Activated naive CD8-positive, alpha-beta T cell treated with anti-CD3 and anti-CD28 coated beads for 36 hours (primary cell): ENCODE measurements at places on chromosomes 7 and 10. TPM values are rescaled to one million over a fixed set of nuclear protein-coding genes. Genes with fewer than 3 reads are reported as not detected.

CALML3 gene
- not detected for total RNA-seq

NXPH1 gene
- not detected for total RNA-seq

AGAP4 gene
- total RNA-seq = 11.0 TPM

DNA sequence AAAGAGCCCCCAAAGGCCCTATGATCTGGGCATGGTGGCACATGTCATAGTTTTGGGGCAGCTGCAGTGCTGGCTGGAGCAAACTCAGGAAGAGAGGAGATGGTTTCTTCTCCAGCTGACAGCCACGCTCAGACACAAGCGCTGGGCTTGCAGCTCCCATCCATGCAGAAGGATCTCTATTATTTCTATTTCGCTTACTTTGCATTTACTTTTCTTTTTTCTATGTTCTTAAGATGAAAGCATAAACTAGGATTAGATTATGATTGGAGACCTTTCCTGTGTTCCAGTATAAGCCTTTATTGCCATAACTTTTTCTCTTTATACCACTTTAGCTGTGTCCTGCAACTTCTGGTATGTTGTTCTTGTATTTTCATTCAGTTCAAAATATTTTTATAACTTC is 5.0 kb downstream of the JAKMIP3 start:
- no peak for DNase-seq

DNA sequence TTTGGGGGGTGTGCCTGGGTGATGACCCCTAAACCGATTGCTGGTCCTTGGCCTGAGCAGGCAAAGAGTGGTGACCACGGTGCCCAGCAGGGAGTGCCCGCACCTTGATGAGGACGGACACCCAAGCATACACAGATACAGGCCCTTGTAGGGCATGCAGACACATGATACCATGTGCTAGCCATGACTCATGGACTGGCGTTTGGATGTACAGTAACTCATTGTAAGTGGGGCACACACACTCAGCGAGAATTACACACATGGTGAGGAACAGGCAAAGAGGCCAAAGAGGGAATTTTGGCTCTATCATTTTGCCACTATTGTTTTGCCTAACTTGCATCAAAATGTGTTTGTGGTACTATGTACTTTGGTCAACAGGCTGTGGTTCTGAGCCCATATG is 24.1 kb downstream of the KAZALD1 start:
- no peak for DNase-seq

- peak; percentile 61 for DNase-seq
Measured at GRCh38 chr7:130071701-130072622, 1.6 kb downstream of the KLHDC10 start.

DNA sequence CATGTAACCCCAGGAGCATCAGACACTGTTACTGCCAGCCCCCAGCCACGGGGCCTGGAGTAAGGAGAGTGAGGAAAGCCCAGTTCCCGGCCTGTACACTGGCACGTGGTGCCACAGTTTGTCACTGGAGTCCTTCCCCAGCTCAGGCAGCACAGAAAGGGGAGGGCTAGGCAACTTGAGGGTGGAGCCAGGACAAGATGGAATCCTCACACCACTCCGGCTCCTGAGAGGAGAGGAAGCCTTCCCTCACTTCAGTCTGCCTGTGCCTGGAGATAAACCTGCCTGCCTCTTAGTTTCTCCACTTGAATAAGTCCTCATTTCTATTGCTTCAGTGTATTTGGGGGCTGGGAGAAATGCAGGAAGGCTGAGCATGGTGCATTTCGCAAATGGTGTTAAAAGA is 176.0 kb downstream of the KIAA1217 start:
- no peak for DNase-seq

DNA sequence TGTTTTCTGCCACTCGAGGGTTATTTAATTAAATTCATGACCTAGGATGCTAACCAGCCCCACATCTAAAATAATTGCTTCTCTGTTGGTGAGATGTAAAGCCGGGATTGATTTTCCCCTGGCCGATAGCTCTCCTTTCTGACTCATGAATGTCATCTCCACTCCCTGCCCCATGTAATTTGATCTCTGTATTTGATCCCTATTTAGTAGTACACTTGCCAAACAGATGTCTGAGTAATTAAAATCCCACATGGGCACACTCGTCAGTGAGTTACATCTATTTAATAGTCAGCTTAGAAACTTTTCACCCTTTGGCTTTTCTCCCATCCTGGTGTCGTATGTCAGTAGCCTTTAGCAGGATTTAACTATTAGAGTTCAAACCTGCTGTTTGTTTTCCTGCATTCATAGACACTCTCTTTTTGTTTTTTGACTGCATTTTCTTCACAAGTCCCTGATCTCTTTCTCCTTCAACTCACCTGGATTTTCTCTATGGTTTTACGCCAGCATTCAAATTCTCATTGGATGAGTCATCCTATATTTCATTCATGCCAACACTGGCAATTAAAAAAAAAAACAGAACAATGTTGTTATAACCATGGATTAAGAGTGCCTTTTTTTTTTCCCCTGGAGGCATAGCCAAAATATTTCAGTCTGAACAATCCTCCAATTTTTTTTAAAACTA is 82.7 kb downstream of the SPAG6 start:
- no peak for DNase-seq

- no peak for DNase-seq
Measured at GRCh38 chr7:24299192-24299591, 15.2 kb downstream of the NPY start.

- DNase-seq = no peak
Measured at GRCh38 chr7:40753455-40753854, 618.6 kb downstream of the SUGCT start.

- no peak for DNase-seq
Measured at GRCh38 chr7:20200361-20200760, 16.8 kb downstream of the MACC1 start.

DNA sequence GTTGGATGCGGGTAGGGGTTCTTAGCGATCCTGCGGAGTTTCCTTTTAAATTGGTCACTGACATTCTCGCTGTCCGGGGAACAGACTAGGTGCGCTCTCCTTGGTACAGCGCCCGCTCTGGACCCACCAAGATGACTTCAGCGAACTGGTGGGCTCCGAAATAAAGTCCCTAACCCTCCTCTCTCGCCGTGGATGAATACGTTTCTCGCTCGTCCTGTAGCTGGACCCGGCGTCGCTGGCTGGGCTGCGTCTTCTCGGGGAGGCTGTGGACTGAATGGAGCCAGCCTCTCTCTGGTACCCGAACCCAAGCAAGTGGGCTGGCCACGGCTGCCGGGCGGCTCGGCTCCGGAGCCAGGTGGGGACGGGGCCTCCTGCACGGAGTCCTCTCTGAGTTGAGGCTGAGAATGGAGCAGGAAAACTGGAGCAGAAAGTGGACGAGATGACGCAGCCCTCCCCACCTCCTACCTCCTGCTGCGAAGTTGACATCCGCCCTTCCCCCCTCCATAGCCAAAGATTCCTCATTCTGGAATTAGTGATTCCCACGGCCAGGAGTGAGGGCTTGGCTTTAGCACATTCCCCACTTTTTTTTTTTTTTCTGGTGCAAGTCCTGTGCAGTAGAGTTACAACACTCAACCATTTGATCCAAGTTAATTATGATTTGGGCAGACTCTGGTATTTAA is 1.5 kb downstream of the UNC5B start:
- no peak for DNase-seq

- no peak for DNase-seq
Measured at GRCh38 chr7:80263821-80264220, 129.2 kb downstream of the GNAI1 start.
